Occipital lobe (tissue), 3 donors: ENCODE measurements at places on chromosomes 3 and 15. TPM values are rescaled to one million over a fixed set of nuclear protein-coding genes. Genes with fewer than 3 reads are reported as not detected.

DNA sequence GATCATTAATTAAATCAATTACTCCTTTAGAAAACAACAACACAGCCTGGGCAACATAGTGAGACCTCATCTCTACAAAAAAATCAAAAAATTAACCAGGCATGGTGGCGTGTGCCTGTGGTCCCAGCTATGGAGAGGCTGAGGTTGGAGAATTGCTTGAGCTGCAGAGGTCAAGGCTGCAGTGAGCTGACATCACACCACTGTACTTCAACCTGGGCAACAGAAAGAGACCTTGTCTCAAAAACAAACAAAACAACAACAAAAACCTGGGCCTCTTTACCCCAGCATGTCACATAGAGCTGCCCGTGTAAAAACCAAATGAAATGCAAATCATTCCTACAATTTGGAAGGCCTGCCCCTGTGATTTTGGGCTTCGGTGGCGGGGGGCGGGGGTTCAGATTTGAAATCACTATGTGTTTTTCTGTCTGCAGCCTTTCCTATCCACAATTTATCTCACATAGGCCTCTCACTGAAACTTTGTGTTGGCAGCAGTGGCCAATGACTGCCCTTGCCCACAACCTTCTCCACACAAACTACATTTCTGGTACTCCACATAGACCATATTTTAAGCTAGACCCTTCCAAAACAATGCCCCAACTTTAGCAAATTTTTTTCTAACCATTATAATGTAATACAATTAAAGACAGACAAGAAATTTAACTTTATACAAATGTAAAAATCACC lies 6.5 kb downstream of the ADAM10 start:
- no peak for DNase-seq

GRCh38 chr15:79989183-79989582 lies 18.2 kb upstream of the BCL2A1 start:
- no peak for DNase-seq

DNA sequence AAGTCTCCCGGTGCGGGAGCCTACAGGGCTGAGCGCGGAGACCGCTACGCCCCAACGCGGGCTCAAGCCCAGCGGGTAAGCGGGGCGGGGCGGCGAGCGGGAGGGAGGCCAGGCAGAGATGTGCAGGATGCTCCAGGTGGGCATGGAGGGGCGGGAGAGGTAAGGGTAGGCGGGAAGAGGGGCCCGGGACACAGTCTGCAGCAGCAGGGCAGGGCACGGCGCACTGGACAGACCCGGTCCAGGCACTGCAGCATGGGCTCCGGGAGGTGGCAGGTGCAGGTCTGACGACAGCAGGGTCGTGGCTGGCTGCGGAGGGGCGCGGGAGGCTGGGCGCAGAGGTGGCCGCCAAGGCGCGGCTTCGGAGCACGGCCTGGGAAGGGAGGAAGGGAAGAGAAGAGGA lies 102.8 kb downstream of the GABRB3 start:
- DNase-seq: no peak

- no peak for DNase-seq
These were observed 61.9 kb upstream of the C3orf80 start for GRCh38 chr3:160163229-160163878.

GRCh38 chr15:97470417-97470816 lies 490.1 kb upstream of the ARRDC4 start:
- no peak for DNase-seq

RHOV gene
- 10.8 TPM for total RNA-seq

DNA sequence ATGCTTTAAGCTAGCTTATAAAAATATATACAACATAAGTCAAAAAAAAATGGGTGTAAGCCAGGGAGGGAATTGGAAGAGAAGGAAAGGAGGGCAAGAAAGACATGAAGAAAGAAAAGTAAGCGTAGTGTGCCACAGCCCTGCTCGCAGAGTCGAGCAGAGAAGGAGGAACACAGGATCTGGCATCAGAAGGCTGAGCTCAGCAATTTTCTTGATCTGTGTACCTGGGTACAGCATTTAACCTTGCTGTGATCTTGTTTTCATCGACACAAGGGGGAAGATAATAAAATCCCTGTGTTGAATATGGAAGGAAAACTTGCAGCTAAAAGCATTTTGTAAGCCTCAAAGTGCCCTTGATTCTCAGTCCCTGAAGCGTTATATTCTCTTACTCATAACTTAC lies 23.7 kb upstream of the C2CD4B start:
- DNase-seq: no peak

GABRA5 gene
- 38.1 TPM for total RNA-seq

HTR3E gene
- not detected for total RNA-seq

TMC3 gene
- 0.47 TPM for total RNA-seq

- no peak for DNase-seq
These were observed 11.0 kb downstream of the TSPAN3 start for GRCh38 chr15:77059786-77060361.

C3orf20 gene
- 0.16 TPM for total RNA-seq

GPR15 gene
- total RNA-seq: not detected

PLSCR2 gene
- total RNA-seq: not detected

DNA sequence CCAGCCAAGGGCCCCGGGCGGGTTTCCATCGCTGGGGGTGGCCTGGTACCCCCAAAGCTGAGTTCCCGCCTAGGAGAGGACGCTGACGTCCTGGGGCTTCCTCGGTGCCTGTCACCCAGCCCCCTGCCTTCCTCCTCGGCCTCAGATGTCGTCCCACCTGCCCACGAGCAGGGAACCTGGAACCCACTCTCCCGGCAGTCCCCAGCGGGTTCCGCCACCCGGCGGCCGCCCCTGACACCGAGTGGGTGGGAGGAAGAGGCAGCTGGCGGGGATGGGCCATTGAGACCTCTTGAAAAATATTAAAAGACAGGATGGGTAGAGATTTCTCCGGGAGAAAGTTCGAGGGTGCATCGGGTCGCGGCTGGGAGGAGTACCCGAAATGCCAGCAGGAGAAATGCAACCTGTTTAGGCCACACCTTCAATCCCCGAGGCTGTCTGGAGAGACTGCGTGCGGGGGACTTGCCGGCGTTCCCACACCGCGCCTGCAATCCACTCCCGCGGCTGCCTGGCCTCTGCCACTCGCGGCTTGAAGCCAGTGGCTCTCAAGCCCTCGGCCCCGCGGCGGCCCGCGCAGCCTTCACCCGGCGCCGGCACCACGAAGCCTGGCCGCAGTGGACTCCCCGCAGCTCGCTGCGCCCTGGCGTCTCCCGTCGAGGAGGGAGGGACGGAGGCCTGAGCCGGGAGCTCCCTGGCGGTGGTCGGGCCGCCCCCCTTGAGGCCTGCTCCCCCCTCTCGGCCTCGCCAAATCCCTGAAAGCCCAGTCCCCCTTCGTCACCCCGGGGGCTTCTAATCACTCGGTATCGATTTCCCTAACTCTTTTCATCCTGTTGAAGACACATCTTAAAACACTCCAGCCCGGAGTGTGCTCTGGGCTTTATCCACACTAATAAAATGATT lies 8.6 kb upstream of the NR2F2 start:
- DNase-seq: no peak

- DNase-seq: no peak
These were observed 28.5 kb downstream of the MCTP2 start for GRCh38 chr15:94259863-94260262.

SERF2 gene
- 37.1 TPM for total RNA-seq

ADAMTS9 gene
- 17.3 TPM for total RNA-seq

ATP13A5 gene
- under 0.01 TPM for total RNA-seq

DNA sequence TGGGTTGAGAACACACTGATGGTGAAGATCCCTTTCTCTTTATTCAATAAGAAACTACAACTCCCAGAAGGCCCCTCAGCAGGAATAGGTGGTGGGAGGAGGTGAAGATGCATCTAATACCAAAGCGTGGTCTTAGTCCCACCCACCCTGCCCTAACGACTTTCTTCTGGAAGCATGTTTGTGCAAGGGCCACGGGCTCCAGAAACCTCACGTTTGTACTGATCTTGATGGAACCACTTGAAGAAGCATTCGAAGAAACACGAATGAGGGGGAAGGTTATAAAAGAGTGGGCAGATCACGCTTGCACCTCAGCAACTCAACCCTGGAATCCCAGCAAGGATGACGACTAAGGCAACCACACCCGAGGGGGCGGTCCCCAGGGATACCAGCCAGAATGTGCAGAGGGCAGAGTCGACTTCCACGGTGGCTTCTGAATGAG lies 10.6 kb upstream of the SLC25A36 start:
- no peak for DNase-seq

- no peak for DNase-seq
These were observed 110.4 kb upstream of the GMNC start for GRCh38 chr3:190972840-190973270.

- DNase-seq: peak; percentile 29
These were observed 7.9 kb downstream of the P4HTM start for GRCh38 chr3:48997714-48998637.

- no peak for DNase-seq
These were observed 2.2 kb upstream of the EIF2B5 start for GRCh38 chr3:184132945-184133344.

GOLGA8N gene
- total RNA-seq: 1.4 TPM

DNA sequence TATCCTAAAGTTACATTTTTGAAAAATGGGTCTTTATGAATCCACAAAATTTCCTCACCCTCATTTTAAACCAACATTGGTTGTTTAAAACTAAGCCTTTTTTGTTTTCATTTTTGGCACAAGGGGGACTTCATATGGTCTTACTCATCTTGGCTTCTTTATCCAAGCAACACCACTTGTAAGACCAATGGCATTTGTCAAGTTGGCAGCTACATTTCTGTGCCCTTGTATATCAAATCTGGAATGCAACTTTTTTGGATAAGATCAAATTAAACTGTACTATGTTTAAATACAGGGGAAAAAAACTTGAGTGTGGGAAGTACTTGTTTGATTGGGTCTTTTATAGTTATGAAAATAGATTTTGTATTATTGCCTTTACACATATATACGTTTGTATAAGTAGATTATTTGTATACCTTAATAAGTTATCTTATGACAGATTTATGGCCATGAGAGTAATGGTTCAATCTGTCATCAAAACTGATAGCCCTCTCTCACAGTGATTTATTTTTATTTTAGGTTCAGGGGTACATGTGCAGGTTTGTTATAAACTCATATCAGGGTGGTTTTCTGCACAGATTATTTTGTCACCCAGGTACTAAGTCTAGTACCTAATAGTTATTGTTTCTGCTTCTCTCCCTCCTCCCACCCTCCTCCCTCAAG lies 43.4 kb downstream of the GPR160 start:
- DNase-seq: no peak

DNA sequence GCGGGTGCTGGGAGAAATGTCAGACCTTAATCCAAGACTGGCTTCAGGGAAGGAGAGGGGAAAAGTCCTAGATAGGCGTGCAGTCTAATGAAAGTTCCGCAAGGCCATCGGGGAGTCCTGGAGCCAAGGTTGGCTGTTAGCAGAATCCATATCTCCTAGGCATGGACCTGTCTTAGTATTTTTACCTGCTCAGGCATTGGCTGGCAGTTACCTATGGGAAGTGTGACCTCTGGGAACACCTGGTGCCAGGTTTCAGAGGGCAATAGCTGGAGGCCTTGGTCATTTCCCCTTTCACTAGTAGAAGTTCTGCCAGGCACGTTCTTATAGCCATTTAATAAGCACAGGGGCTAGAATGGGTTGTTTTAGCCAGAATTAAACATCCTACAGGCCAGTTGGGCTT lies 330.8 kb upstream of the SEMA6D start:
- DNase-seq: no peak

ITIH4 gene
- 2.8 TPM for total RNA-seq

GUCA1C gene
- total RNA-seq: not detected

GRCh38 chr3:23764407-23764806 lies 41.3 kb upstream of the UBE2E1 start:
- no peak for DNase-seq

TGFBR2 gene
- 5.8 TPM for total RNA-seq

- DNase-seq: peak; percentile 61
These were observed 183.4 kb upstream of the TOPAZ1 start for GRCh38 chr3:44058022-44058867.

DNA sequence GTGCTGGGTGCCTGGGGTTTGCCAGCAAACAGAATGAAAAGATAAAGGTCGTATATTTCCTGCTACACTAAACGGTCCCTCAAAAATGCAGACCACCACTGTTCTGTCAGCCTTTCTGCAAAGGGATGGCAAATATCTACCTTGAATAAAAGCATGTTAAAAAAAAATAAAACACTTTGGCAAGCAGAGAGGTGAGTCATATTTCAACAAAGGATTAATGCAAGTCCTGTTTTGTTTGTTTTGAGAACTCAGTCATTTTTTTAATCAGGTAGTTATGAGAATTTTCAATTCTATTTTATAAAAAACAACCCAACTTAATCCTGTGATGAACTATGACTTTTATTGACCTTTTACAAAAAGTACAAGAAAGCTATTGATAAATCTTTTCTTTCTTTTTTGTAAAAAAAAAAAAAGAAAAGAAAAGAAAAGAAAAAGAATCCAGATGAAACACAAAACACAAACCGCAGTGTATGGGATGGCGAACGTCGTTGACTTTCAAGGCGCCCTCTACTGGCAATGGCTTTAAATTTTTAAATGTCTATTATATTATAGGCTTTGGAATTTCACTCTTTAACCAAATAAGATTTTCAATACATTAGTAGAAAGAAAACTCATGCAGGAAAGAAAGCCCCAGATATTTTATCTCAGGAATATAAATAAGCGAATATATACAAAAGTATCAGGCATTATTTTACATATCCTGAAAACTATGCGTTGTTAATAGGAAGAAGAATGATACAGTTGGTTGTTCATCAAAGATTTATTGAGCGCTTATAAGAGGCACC lies 87.8 kb downstream of the NCEH1 start:
- no peak for DNase-seq

DNA sequence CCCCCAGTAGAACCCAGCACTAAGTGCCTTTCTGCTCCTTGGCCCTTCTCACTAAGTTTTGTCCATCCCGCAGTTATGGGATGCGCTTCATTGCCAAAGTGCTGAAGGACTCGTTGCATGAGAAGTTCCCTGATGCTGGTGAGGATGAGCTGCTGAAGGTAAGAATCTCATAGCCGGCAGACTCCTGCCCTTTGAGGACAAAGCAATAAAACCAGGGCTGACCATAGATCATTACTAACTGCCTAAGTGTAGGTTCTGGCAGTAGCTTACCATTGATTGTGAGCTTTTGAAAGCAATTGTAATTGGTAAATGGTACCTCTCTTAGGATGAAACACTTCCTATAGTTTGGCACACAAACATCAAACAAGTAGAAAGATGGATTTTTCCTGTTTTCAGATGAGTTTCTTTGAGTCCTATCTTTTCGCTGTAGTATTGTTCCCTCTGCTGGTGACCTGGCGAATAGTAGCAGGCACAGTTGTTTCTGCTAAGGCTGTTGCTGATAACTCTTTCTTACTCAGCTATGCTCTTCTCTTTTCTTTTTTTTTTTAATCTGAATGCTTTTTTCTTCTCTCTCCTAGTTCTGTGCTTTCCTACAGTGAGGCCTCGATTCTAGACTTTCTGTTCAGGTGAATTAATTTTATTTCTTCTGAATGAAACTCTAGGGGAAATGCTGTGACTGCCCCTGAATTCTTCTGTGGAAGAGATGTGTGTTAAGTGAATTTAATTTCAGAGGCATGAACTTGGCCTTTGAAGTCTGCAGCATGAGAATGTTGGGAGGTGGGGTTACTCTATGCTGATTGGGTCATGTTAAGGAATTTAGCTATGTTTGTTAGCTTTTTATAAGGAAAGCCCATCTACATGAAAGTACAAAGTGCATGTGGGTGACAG lies 47.4 kb upstream of the CRTC3 start:
- peak; percentile 38 for DNase-seq

MBNL1 gene
- total RNA-seq: 68.5 TPM
